Activated T-helper 17 cell treated with anti-CD3 and anti-CD28 coated beads, Interleukin-2, amount 50 U/mL, for 72 hours (primary cell): ENCODE measurements at places on chromosomes 3 and 15.
A peak's percentile ranks its signal among the peaks of the same experiment; 100 is the strongest.

- no peak for ATAC-seq
These were observed 496.0 kb upstream of the RGMA start for GRCh38 chr15:93585012-93585411.

- no peak for ATAC-seq
These were observed 234.4 kb upstream of the TBL1XR1 start for GRCh38 chr3:177431525-177432176.

DNA sequence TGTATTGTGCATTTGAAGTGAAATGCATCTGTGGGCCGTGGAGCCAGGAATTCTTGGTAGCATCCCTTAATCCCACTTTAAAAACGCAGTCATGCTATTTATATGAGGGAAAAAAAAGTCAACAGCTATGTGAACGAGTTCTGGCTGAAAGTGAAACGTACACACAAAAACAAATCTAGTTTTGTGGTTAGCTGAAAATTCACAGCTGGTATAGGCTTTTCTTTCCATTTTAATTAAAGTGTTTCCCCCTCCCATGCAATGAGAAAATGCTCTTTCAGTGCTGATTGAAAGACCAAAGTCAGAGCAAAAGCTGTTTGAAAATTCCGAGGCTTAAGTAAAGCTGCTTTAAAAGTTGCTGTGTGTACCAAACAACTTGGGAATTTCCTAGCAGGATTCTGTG is 297.4 kb downstream of the PLCL2 start:
- ATAC-seq = peak; percentile 52

DNA sequence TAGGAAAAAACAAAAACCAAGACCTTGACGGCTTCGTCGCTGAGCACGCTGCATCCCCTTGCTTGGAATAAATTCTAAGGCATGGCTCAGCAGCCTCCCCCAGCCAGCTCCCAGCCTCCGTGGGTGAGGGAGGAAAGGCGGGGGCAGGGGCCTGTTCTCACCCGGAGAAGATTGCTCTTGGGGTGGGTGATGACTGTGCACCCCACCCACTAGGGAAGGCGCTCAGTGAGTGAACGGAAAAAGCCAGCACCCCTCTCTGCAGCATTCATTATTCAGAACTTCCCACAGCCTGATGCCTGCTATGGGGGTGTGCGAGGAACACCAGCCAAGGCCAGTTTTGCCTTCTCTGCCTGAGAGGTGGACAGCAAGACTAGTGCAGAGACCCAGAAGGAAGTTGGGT is 19.3 kb upstream of the NTRK3 start:
- no peak for ATAC-seq
